ENCODE measurements at places on chromosomes 16 and 17.

- no peak for DNase-seq
These were observed 17.9 kb downstream of the CA10 start for GRCh38 chr17:52140601-52141000.

GRCh38 chr17:74873874-74874614 is 1.2 kb upstream of the FDXR start:
- no peak for DNase-seq

GRCh38 chr17:2025622-2026309 is 632 bp upstream of the RTN4RL1 start:
- DNase-seq: no peak

DNA sequence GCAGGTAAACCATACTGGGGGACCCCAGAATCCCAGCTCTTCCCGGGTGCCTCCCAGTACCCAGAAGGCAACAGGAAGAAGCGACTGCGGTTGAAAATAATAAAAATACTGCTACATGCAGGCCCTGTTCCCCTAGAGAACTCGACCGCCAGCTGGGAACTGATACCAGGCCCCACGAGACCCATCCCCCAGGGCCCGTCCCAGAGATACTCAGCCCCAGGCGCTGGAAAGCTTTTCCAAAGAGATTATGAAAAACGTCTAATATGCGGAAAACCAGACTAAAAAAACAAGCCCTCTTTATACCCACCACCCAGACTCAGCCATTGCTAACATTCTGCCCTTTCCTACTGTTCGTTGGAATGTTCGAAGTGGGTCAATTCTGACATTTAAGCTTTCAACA is 12.9 kb upstream of the MEAK7 start:
- no peak for DNase-seq

- DNase-seq: no peak
These were observed 2.9 kb upstream of the CCDC102A start for GRCh38 chr16:57539072-57539796.

- no peak for DNase-seq
These were observed 8.6 kb downstream of the USP32 start for GRCh38 chr17:60383379-60383778.
